Dermis blood vessel endothelial cell (primary cell): ENCODE measurements at places on chromosomes 11 and 22. TPM values are rescaled to one million over a fixed set of nuclear protein-coding genes. Genes with fewer than 3 reads are reported as not detected.

DNA sequence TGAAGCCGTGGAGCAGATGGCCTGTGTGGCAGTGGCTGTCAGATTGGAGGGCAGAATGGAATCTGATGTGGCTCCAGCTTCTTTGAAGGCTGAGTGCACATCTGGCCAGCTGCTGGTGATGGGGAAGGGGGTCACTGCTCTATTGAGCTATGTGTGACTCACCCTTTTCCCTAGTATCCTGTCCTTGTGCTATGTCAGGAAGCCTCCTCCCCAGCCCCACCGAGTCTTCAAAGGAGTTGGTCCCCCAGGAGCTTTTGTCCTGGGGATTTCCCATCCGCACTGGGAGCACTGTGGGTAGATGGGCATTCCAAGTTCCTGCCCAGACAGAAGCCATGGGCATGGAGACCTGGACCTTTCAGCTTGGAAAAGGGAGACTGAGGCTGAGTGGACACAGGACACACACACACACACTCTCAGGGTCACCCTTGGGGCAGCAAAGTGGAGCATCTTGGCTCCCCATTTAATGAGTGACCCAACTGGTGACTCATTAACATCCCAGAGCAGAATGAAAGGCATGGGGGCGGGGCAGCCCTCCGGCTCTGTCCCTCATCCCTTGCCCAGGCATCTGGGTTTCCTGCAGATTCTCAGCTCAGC is 3.3 kb downstream of the SERPINH1 start:
- peak; percentile 81 for DNase-seq

DNA sequence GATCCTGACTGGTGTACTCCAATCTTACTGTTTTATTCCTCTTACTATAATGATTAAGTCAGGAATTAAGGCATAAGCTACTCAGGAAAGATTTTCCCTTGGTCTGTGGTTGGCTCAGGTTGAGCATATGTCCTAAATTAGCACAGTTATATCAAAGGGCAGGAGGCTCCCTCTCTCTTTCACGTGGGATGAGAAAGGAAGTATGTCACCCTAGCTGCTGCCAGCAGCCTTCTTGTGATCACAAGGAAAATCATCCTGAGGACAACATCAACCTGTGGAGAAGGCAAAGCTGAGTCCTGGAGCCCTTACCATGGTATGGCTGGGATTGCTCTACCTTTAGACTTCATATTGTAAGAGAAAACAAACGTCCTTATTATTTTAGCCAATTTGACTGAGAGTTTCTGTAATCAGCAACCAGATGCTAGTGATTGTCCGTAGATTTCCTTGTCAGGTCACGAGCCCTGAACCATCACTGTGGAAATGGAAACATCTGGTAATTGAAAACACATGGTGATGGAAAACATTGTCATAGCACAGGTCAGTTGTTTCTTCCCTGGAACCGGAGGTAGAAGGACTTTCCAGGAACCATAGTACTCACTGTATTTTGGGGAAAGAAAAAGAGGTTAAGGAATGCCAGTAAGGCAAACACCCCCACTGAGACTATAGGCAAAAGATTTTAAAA is 40.6 kb upstream of the DEUP1 start:
- no peak for DNase-seq

DNA sequence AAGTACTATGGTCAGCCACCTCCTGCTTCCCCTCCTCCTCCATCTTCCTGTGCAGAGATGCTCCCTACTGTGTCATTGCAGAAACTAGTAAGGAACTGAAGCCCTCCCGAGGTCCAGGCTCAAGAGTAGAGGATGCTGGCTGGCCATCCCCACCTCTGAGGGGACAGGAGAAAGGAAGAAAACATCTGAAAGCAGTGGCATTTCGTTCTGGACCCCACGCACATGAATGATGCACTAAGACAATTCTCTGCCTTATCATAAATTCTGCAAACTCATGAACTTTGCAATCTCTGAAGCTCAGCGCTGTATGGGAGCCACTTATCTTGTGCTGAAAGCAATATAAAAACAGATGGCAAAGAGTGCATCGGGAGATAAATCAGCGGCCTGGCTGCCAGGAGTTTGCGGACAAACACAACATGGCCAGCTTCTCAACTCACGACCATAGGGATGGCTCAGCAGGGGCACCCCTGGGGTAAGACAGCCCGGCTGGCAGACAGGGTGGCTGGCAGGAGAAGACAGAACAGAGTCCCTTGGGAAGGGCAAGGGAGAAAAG is 306.4 kb downstream of the NXPE2 start:
- DNase-seq, result no peak

- DNase-seq, result no peak
These were observed 6.3 kb downstream of the OR10A4 start for GRCh38 chr11:6882751-6883150.

- DNase-seq, result no peak
These were observed 11.2 kb upstream of the CHST1 start for GRCh38 chr11:45676522-45677095.

- DNase-seq, result no peak
These were observed 340.8 kb upstream of the MTNR1B start for GRCh38 chr11:92628401-92629292.

DNA sequence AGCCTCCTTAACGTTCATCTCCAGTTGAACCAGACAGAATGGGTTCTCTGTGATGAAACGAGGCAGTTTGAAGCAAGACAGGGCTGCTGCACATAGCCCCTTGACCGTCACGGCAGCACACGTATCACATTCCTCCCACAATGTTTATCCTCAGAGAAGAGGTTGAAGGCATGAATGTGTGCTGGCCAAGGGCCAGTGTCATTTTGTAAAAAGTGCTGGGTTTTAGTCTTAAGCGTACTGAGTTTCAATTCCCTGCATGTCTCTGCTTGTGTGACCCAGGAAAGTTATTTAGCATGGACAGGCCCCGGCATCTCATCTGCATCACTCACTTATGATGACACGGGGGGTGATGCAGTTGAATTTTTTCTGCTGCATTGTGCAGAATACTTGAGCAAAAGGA is 31.6 kb downstream of the TTC12 start:
- no peak for DNase-seq

DNA sequence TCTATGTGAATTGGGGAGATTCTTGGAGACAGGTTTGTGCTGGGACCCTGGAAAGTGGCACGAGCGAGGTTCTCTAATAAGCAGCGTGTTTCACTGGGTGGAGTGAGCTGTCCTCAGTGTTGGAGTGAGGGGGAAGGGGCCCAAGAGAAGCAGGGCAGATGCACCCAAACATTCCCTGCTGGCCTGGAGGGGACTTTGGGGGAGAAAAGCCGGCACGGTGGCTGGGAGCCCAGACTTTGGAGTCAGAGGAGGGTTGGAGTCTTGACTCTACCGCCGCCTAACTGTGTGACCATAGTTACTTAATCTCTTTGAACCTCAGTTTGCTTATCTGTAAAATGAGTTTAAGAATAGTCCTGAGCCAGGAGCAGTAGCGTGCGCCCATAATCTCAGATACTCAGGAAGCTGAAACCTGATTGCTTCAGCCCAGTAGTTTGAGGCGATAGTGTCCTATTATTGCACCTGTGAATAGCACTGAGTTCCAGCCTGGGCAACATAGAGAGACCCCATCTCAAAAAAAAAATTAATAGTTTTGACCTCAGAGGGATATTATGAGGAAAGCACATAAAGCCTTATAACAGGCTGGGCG is 614 bp downstream of the NR1H3 start:
- DNase-seq, result no peak

- DNase-seq, result no peak
These were observed 13.7 kb downstream of the TBC1D22A start for GRCh38 chr22:46775850-46776826.

DNA sequence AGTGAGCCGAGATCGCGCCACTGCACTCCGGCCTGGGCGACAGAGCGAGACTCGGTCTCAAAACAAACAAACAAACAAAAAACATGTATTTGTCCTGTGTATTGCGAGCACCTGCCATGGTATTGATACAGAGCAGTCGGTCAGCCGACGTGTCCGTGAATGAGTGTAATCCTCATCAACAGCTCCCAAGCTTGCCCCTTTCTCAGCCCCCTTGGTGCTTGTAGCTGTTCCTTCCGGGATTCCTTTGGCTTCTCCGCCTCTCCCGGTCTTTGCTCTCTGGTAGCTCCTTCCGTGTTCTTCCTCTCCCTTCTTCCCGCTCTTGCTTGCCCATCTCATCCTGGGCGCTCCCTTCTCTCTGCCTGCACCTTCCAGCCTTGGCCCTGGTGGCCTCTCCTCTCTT is 10.9 kb downstream of the ZNF74 start:
- DNase-seq, result no peak

GRCh38 chr11:121870206-121871045 is 245.6 kb downstream of the BLID start:
- no peak for DNase-seq

- peak; percentile 93 for DNase-seq
These were observed 191.0 kb downstream of the NAV2 start for GRCh38 chr11:19903620-19904069.

GRCh38 chr22:30486661-30487115 is 14.9 kb upstream of the SEC14L3 start:
- DNase-seq, result no peak

DNA sequence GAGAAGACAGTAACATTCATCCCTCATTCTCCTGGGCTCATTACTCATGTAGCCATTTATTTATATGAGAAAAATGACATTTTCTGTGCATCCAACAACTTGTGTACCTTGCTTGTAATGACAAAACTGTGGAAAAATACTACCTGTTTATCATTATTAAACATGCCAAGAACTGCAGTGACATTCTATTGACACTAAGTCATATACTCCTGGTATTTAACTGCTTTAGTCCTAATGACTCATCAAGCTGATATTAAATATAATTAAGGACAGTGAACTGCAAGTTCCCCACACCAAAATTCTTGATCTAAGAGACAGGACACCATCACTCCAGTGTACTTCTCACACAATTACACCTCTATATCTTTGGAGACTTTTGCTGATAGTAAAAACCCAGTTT is 1328.7 kb upstream of the RAG2 start:
- no peak for DNase-seq

- DNase-seq, result no peak
These were observed 1309.6 kb upstream of the RAG2 start for GRCh38 chr11:37907436-37908218.

DNA sequence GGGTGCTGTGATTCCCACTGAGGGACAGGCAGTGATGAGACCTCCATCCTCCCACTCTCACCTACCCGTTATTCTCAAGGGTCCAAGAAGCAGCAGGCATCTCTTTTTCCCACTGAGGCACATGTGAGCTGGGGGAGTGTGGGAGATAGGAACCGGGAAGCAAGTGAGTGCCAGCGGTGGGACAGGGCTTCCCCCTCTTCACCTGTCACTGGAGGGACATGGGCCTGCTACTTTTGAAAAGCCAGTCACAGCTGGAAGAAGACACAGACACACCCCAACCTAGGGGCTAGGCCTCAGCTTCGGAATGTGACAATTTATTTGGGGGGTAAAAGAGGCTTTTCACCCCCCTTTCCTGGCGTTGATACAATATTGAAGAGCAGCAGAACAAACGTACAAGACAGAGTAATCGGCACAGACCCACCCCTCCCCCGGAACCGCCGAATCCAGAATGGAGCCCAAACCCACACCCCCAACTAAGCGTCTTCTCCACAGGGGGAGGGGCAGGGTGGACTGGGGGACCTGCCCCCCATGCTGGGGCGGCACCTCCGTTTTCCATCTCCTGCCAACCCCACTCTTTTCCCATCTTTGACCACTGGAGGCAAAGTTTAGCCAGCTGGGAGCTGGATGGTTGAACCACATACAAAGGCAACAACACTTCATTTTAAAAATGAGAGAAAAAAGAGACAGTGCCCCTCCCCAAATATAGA is 10.7 kb downstream of the CBX6 start:
- no peak for DNase-seq

DNA sequence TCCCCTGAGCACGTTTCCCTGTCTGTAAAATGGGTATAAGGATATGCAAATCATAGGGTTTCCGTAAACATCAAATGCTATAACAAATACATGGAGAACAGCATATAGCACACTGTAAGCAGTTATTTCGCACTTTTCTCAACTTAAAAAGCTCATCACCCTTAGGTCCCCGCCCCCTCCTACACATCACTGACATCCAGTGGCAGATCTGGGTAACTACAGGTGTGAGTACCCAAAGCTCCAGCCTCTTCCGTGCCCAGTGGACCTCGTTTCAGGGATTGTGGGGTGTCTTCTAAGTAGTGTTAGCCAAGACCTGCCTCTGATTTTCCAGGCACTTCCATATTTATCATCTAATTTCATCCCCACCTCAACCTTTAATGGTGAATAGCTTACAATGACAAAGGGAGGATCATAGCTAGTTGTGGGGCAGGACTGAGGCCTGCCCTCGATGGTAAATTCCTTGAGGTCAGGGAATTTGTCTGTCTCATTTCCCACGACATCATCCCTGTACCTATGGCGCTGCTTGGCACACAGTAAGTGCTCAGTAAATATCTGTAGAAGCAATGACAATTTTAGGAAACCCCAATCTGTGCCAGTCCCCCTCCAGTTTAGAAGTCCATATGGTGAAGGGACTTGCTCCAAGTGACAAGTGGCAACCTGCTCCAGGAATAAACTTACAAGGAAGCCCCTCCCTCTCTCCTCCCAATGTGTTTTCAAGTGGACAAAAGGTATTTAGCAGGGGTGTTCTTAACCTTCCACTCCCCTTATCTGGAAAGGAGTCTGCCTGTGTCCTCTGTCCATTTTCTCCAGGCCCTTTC is 340.5 kb downstream of the TENM4 start:
- peak; percentile 70 for DNase-seq

- no peak for DNase-seq
These were observed 25.5 kb upstream of the AMPD3 start for GRCh38 chr11:10429526-10429925.

DNA sequence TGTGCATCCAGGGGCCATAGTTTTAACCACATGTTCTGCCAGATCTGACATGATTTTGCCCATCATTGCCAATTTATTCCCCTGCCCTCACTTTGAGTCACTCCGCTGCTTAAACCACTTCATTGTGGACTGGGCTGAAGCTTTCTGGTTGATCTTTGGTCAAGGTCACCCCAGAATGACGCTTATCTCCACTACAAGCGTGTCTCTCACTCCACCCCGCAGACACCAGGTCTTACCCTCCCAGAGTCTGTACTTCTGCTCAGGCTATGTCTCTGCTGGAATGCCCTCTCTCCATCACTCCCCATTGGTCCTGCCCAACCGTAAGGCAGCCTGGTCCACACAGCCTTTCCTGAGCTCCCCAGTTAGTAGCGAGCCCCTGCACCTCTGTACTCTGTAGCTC is 170.5 kb upstream of the SYT13 start:
- DNase-seq, result no peak

- no peak for DNase-seq
These were observed 122.7 kb downstream of the DBX1 start for GRCh38 chr11:20037396-20038153.

- DNase-seq, result no peak
These were observed 89.4 kb downstream of the PACS1 start for GRCh38 chr11:66159324-66159984.

Gene IGF2
- total RNA-seq, result 3.5 and 11.2 TPM in 2 replicates

Gene CLMP
- 0.17 and 1.3 TPM in 2 replicates for total RNA-seq

Gene MRGPRD
- not detected in 2 replicates for total RNA-seq

Gene MARK2
- 12.1 and 15.1 TPM in 2 replicates for total RNA-seq

Gene C11orf24
- 3.9 and 10.0 TPM in 2 replicates for total RNA-seq

Gene CRACR2B
- total RNA-seq, result 27.5 and 29.8 TPM in 2 replicates

Gene TRIM6
- total RNA-seq, result 1.0 and 3.3 TPM in 2 replicates

Gene NLRX1
- total RNA-seq, result 18.4 and 22.0 TPM in 2 replicates

Gene TUB
- 1.4 and 1.6 TPM in 2 replicates for total RNA-seq

Gene SPDYC
- total RNA-seq, result not detected in 2 replicates
